Left lung (tissue), 14 donors: ENCODE measurements at places on chromosomes 7 and 10. TPM values are rescaled to one million over a fixed set of nuclear protein-coding genes. Genes with fewer than 3 reads are reported as not detected.

- peak; percentile 6 for DNase-seq
Observed at GRCh38 chr10:125370578-125370977, 210.2 kb upstream of the CTBP2 start.

DNA sequence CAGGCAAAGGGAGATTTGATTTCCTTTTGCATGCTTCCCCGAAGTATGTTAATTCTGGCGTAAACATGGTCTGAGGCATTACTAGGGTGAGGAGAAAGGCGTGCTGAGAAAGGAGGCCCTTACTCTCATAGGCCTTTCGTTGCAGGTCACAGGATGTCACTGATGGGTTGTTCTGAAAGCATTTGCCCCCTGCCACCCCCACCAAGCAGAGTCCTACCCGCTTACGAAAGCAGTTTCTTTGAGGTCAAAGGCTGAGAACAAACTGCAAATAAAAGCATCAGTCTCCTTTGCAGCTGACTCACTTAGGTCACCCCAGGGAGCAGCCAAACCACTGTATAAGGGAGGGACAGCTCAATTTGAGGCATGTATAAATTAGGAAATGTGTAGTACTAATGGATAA is 57.1 kb downstream of the BPGM start:
- no peak for DNase-seq

Gene SDK1
- 12.5 TPM for polyA plus RNA-seq

DNA sequence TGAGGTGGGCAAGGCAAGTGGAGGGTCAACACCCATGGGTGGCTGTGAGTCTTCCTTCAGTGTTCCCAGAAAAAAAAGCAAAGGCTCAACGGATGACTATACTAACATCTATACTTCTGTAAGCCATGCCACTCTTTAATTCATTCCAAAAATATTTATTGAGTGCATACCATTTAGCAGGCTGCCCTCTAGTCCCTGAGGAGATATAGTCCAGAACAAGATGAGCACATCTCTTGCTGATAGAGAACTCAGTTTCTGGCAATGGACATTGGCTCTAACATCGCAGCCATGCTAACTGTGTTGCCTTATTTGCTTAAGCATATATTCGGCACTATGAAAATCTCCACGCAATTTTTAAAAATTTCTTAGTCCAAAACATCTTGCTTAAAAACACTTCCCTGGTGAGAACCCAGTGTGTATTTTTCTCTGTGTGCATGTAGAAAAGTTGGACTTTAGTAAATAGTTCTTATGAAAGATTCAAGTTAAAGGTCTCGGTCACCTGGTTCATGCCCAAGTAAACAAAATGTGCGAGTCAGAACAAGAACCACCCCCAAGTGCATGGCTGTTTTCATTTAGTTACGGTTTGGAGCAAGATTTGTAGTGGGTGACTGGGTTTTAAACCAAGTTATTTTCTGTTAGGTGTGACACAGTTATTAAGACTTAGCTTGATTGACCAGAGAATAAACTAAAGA is 69.8 kb downstream of the MET start:
- DNase-seq = no peak
